ENCODE measurements at places on chromosomes 3 and 15. TPM values are rescaled to one million over a fixed set of nuclear protein-coding genes. Genes with fewer than 3 reads are reported as not detected.

TNFAIP8L3 gene
- 0.07 TPM for total RNA-seq

STXBP5L gene
- 0.36 TPM for total RNA-seq

IL17RE gene
- 1.3 TPM for total RNA-seq

- no peak for DNase-seq
These were observed 49.9 kb downstream of the PSMD6 start for GRCh38 chr3:63973406-63973805.

DNA sequence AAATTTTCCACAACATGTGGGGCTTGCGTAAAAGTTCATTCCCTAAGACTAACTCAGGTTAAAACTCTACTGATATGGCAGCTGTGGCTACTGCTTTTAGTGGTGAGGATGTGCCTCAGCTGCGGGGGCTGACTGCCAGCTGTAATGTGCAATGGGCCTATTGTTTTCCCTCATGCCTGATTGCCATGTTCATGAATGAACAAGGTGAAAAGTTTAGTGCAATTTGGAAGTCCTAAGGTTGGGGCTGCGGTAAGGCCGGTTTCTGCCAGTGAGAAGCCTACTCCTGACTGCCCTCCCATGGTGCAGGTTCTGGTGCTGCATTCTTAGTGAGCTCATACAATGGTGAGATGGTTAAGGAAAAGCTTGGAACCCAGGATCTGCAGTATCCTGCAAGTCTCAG lies 10.9 kb upstream of the ALDH1L1 start:
- DNase-seq, result no peak

GRCh38 chr15:55387027-55387426 lies 21.1 kb downstream of the CCPG1 start:
- DNase-seq, result no peak
